Left ventricle myocardium inferior (tissue), 1 donor: ENCODE measurements at places on chromosomes 3 and 15. TPM values are rescaled to one million over a fixed set of nuclear protein-coding genes. Genes with fewer than 3 reads are reported as not detected.

The SERP1 gene
- 20.4 TPM for total RNA-seq

The AGTR1 gene
- 1.2 TPM for total RNA-seq

The PLA2G4B gene
- 3.8 TPM for total RNA-seq

The ERC2 gene
- 0.99 TPM for total RNA-seq

The CEMIP gene
- 0.44 TPM for total RNA-seq

The GPR149 gene
- not detected for total RNA-seq

The PDCD7 gene
- total RNA-seq: 14.5 TPM

The PCOLCE2 gene
- 74.3 TPM for total RNA-seq

The SAMD7 gene
- total RNA-seq: not detected

The CADPS gene
- total RNA-seq: 25.0 TPM

The UACA gene
- 33.7 TPM for total RNA-seq

The AADACL2 gene
- not detected for total RNA-seq

The ZNF80 gene
- not detected for total RNA-seq

The CIB2 gene
- 26.1 TPM for total RNA-seq

The CLRN1 gene
- not detected for total RNA-seq

The CKMT1A gene
- not detected for total RNA-seq

The TNFSF10 gene
- 12.6 TPM for total RNA-seq

The GABRG3 gene
- total RNA-seq: not detected

The NR1I2 gene
- total RNA-seq: not detected

The ATP13A4 gene
- 0.52 TPM for total RNA-seq

The MAPK6 gene
- total RNA-seq: 19.2 TPM

The NEK11 gene
- total RNA-seq: 1.3 TPM

The C2CD4A gene
- not detected for total RNA-seq

The FOXL2 gene
- total RNA-seq: not detected

The SEMA5B gene
- 5.3 TPM for total RNA-seq

The SI gene
- not detected for total RNA-seq

The ACKR4 gene
- 5.2 TPM for total RNA-seq

The ADAMTS17 gene
- total RNA-seq: 0.99 TPM

The IFT122 gene
- total RNA-seq: 16.5 TPM

The SEC22A gene
- 9.5 TPM for total RNA-seq

The HRG gene
- total RNA-seq: not detected

The CIAO2A gene
- total RNA-seq: 71.0 TPM

The IL20RB gene
- 0.44 TPM for total RNA-seq

The RASL12 gene
- 12.9 TPM for total RNA-seq

The SMCO1 gene
- total RNA-seq: 73.0 TPM

The SH2D7 gene
- not detected for total RNA-seq

The MKRN2OS gene
- 1.8 TPM for total RNA-seq

The FGF7 gene
- 34.1 TPM for total RNA-seq

The PRSS50 gene
- 0.22 TPM for total RNA-seq

The GHRL gene
- total RNA-seq: 0.25 TPM

The PSTPIP1 gene
- total RNA-seq: 3.5 TPM

The ACVR2B gene
- total RNA-seq: 5.5 TPM
